Diencephalon (tissue), 1 donor: ENCODE measurements at places on chromosomes 12 and 14. TPM values are rescaled to one million over a fixed set of nuclear protein-coding genes. Genes with fewer than 3 reads are reported as not detected.

Gene DLK1
- 1.4 TPM for total RNA-seq

Gene MTRFR
- total RNA-seq, result 18.0 TPM

Gene CCDC88C
- total RNA-seq, result 60.0 TPM

Gene TRPV4
- total RNA-seq, result 0.92 TPM

Gene CISTR
- total RNA-seq, result not detected

Gene SLC6A12
- 11.8 TPM for total RNA-seq

Gene KDM5A
- 56.3 TPM for total RNA-seq

Gene NFE2
- 1.8 TPM for total RNA-seq

Gene SERPINA1
- 3.2 TPM for total RNA-seq
